ENCODE measurements at places on chromosomes 5 and 9.

GRCh38 chr5:17928581-17928981 is 294.3 kb downstream of the TAF11L14 start:
- peak; percentile 80 for DNase-seq

DNA sequence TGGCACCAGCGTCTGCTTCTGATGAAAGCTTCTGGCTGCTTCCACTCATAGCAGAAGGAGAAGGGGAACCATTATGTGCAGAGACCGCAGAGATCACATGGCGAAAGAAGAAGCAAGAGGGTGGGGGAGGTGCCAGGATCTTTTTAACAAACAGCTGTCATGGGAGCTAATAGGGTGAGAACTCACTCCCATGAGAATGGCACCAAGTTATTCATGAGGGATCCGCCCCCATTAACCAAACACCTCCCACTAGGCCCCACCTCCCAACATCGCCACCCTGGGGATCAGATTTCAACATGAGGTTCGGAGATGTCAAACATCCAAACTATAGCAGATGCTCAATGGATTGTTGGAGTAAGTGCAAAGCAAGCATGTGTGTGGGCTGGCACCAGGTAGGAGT is 125.8 kb upstream of the SLIT3 start:
- DNase-seq = no peak

GRCh38 chr5:68187268-68188055 is 28.1 kb upstream of the PIK3R1 start:
- no peak for DNase-seq

DNA sequence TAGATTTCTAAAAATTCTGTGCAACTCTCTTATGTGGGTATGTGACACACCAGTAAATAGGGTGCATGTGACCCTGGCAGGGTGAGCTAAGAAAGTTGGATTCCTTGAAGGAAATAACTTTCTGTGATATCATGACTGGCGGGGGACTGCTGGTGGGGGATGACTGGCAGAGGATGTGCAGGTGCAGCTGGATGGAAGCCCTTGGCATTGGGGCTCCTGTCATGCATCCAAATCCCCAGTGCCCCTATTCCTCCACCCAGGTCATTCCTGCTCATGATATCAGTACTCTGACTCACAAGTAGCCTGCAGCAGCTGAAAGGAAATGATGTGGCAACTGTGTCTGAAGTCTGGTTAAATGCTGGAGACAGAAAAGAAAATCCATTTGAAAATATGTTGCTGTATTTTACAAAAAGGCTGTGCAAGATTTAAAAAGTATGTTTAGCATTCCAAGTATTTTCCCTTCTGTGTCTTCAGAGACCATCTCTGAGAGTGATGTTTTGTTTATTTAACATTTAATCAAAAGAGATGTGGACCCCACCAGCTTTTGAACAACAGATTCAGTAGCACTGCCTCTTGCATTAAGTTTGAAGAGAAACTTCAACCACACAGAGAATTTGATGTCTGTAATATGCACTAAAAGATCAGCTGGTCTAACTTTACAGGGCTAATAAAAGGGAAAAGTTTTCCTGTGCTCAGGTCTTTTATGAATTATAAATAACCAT is 17.9 kb upstream of the ZSWIM6 start:
- peak; percentile 79 for DNase-seq

GRCh38 chr9:35415402-35416097 is 74.4 kb upstream of the RUSC2 start:
- DNase-seq = no peak

DNA sequence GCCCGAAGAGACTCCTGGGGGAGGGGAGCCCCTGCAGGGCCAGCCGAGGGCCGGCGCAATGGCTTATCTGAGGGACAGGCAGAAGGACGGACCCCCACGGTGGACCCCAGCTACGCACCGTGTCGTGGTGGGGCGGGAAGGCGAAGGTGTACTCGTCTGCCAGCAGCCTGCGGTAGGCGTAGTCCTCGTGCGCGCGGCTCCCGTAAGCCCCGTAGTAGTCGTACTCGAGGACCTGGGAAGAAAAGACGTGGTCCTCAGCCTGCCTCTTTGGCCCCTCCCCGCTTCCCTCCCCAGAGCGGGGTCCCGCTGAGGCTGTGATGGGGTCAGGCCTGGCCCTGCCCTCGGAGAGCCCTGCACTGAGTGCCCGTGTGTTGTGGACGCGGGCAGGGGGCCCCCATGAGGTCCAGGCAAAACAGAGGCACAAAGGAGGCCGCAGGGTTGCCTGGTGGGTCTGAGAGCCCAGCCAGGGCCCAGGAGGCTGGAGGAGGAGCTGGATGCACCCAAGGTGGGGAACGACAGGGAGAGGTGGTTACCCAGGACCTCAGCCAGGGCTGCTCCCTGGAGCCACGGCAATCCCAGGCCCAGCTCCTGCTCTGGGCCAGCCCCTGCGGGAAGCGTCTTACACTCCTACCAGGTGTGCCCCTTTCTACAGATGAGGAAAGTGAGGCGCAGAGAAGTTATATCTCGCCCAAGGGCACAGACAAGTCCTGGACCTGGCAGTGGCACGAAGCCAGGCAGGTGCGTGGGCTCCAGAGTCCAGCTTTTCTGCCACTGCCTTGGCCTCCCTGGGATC is 35.2 kb downstream of the SARDH start:
- no peak for DNase-seq

- DNase-seq = no peak
These were observed 919.6 kb upstream of the SEMA6A start for GRCh38 chr5:117494188-117494587.

GRCh38 chr5:17217493-17218352 is at the start of gene BASP1:
Gene BASP1 (plus strand): TSS chr5:17217631. CDS start chr5:17275217, 57,586 bp downstream.
- DNase-seq = peak; percentile 65

GRCh38 chr5:63401436-63402046 is 560.7 kb downstream of the HTR1A start:
- peak; percentile 45 for DNase-seq

DNA sequence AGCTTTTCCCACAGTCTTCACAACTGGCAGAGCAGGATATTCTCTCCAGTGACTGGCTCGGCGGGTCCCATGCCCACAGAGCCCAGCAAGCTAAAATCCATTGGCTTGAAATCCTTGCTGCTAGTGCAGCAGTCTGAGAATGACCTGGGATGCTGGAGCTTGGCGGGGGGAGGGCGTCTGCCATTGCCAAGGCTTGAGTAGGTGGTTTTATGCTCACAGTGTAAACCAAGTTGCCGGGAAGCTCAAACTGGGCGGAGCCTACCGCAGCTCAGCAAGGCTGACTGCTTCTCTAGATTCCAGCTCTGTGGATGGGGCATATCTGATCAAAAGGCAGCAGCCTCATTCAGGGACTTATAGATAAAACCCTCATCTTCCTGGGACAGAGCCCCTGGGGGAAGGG is 194.1 kb downstream of the CCDC171 start:
- no peak for DNase-seq

DNA sequence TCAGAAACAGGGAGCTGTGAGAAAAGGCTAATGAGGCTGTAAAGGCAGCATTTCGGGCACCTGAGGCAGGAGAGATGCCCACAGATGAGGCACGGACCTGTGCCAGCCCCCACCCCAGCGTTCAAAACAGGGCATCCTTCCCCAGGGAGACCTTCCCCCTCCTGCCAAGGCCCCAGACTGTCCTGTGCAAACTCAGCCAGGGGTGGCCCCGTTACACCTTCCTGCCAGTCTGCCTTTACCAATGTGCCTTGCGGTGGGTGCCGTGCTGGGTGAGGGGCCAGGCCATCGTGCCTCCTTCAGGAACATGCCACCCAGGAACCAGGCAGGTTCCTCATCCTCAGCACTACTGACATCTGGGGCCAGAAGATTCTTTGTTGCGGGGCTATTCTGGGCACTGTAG is 53.9 kb downstream of the AK8 start:
- DNase-seq = no peak

- no peak for DNase-seq
These were observed 284.3 kb downstream of the ARHGAP26 start for GRCh38 chr5:143054480-143054941.

DNA sequence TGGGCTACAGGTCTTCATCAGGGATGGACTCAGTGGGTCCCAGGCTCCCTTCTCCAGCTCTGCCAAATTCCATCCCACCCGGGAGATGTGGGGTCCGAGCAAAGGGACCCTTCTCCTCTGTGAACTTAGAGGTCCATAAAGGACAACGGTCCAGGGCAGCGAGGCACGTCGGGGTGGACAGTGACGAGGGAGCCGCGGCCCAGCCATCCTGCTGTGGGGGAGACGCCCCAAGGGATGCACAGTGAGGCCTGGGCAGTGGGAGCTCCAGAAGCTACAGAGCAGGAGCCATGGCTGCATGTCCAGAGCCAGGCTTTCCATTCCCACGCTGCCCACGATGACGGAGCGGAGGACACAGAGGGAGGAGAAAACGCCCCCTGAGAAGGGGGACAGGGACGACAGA is 107.5 kb upstream of the PPP1R26 start:
- no peak for DNase-seq

DNA sequence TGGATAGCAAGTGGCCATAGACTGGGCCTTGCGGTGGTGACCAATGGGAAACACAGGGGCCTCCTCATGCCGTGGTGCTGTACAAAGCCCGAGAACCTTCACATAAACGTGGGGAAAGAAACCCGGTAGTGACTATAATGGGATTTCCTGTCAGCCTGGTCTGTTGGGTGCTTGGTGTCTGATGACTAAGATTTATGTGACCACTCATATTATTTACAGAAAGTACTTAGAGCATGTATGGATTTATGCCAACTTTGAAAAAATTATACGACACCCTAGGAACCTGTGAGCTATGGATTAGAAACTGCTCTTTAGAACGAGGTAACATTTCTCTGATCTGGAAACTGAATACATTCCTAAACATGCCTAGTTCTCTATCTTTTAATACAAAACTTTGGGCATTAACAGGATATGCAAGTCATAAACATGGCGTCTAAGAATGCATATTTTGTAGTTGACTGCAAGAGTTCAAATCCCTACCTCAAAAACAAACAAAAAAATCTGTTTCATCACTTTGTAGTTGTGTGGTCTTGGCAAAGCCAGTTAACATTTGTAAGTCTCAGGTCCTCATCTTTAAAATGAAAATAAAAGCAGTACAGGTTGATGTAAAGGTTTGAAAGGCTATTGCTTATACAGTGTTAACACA is 85.4 kb downstream of the TMEM167A start:
- DNase-seq = no peak

DNA sequence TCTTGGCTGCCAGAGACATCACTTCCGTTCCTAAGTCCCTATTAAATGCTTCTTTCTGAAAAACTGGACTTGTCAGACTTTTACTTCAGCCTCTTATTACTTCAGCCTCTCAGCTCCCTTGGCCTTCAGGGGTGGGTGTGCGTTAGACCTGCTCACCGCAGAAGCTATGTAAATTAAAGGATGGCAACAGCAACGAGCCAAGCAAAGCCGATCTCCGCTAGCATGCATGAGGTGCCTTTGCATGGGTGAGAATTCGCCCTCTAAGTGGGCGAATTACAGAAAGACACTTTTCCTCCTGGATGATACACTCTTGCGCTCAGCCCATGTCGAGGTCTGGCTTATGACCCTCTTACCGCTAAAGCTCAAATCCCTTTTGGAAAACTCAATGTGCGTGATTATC is 10.9 kb upstream of the IL3 start:
- no peak for DNase-seq

DNA sequence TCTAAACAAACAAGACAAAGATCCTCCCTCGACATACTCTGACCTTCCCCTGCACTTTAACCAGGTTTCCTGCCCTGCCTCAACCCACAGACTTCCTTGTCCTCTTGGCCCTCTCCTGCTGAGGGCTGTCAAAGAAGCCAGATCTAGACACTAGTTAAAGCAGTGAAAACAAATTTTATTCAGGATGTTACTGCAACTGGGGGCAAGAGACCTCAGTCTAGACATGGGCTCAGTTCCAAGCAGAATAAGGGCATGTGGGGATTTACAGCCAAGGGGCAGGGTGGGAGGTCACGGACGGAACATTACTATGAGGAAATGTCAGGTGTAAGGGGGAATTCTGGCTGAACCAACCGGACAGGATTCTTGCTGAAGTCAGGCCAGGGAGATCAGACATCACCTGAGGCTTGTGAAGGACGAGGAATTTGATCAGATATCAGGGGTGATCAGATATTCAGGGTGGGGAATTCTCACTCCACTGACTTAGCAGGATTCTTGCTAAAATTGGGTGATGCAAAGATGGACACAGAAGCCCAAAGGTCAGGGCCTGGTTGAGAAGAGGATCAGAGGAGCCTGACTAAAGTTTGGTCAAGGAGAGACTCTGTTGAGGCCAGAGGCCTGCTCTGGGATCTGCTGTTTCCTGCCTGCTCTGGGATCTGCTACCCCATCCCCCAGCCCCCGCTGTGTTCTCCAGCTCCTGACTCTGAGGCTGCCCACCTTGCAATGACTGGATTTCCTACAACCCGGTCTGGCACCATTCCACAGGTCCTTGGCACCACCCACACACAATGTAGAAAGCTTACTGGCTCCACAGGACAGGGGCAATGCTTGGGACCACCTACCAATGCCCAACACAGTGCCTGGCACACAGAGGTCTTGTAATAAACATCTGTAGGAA is 21.5 kb downstream of the GABBR2 start:
- no peak for DNase-seq

DNA sequence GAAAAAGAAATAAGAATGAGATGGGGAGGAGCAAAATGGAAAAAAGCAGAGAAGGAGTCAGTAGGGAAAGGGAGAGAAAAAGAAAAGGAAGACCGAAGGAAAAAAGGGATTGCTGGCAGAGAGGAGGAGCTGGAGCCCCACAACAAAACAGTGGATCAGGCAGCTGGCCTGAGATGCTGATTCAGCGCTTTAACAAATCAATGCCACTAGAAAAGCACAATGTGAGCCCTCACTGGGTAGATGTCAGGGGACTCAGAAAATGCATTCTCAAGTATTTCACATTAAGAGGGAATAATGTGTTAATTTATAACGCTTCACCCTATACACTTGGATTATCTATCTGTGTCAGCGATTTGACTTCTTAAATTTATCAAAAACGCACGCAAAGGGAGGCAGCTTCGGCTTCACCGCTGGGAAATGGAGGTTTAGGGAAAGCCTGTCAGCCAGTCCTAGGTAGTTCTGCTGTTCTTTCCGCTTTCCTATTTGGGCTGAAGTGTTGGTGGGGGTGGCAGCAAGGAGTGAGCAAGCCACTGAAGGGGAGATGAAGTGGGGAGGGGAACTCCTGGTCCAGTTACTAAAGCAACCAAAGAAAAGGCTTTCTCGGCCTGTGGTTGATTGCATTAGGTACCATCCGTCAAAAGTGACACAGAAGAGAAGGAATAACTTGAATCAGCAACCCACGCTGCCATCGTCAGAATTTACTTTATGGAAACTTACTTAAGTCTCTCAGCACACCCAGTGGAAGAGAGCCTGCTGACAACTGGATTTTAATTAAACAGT is 161.6 kb downstream of the BNC2 start:
- DNase-seq = no peak

All from mammary epithelial cell (primary cell).